CD4-positive, alpha-beta T cell treated with Interleukin-4 for 1 hour (primary cell): ENCODE measurements at places on chromosomes 11 and 22.
A peak's percentile ranks its signal among the peaks of the same experiment; 100 is the strongest.

GRCh38 chr11:68958211-68958610 lies 22.6 kb downstream of the MRGPRD start:
- no peak for DNase-seq

GRCh38 chr22:49062155-49062801 lies 765.4 kb downstream of the BRD1 start:
- no peak for DNase-seq

DNA sequence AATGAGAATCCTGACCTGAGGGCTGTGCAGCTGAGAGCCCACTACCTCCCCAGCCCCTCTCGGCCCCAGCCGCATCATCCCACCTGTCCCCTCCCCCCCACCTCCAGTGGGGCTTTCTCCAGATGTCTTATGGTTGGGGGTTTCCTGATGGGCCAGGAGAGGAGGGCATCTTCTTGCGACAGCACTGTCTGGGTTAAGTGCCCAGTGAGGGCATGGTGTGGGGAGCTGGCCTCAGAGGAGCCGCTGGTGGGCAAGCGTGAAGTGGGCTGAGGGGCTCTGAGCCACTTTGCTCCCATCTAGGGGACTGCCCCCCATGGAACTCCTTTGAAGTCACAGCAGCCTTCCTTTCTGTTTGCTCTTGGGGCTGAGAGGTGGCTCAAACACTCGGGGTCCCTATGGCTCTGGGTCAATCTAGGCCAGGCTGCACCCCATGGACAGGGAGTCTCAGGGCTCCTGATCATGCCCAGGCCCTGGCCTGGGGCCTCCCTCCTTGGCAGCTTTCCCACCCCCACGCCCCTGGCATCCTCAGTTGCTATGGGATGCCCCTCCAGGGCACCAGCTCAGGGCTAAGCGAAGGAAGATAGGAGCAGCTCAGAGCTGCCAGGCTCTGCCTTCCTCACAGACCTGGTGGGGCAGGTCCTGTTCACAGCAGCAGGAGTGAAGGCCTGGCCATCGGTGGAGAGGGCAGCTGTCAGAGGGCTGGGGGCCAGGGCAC lies 11.0 kb upstream of the MIEF1 start:
- DNase-seq, result no peak

DNA sequence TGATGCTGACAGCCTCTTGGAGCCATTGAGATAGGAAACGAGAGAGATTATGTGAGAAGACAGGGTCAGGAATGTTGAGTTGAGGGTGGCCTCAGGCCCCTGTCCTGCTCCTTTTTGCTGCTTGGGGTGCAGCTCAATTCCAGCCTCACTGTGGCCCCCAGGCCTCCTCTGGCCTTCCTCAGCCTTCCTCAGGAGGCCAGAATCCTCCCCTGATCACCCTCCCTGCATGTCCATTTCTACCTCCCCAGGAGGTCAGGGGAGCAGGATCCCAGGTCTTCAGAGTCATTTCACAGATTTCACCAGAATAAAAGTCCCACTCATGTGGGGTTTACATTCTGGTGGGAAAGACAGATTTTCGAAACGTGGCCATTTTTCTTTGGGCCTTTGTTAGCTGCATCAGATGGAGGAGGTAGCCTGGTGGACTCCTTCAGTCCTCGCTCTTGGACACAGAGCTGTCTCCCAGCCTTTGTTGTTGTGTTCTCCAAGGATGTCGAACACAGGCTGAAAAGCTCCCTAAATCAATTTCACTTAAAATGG lies 2.2 kb upstream of the KCNQ1OT1 start:
- DNase-seq, result no peak

DNA sequence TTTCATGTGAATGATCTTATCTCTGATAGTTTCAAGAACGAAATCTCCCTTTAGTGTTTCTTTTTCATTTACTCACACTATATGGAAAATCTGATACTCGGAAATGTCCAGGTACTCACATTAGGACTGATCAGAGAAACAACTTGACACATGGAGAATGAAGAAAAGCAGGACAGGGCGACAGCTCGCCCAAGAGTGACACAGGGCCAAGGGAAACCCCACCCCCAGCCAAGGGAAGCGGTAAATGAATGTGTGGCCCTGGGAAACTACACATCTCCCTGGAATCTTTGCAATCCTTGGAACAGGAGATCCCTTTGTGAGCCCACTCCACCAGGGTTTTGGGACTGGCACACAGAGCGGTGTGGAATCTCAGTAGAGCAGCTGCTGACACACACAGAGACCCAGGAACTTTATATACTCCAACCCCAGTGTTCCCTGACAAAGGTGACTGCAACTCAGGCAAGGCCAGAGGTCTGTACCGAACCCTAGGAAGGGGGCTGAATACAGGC lies 303.7 kb upstream of the ARHGAP42 start:
- no peak for DNase-seq

- no peak for DNase-seq
Measured at GRCh38 chr11:125163431-125164063, 1.0 kb upstream of the PKNOX2 start.

DNA sequence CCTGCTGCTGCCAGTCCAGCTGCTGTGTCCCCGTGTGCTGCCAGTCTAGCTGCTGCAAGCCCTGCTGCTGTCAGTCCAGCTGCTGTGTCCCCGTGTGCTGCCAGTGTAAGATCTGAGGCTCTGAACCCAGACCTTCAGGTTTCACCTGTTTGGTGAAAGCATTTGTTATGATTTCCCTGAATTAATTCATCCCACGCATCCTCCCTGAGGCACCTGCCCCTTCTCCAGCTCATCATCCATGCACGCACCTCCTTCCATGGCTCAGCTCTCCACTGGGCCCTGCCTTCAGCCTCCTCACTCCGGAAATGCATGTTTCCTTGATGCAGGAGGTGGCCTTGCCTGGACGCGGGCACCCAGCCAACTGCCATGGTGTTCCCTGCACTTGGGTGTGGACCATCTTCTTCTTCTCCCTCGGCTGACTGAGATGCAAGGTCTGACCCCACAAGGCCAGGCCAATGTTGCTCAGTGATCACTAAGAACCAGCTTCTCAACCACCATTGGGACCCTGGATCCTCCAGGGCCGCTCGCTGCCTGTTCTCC lies 788 bp downstream of the KRTAP5-10 start:
- DNase-seq, result no peak

GRCh38 chr11:2663915-2664314 lies 35.9 kb downstream of the KCNQ1OT1 start:
- DNase-seq, result no peak

GRCh38 chr11:115896084-115896483 lies 391.9 kb upstream of the CADM1 start:
- DNase-seq, result no peak

DNA sequence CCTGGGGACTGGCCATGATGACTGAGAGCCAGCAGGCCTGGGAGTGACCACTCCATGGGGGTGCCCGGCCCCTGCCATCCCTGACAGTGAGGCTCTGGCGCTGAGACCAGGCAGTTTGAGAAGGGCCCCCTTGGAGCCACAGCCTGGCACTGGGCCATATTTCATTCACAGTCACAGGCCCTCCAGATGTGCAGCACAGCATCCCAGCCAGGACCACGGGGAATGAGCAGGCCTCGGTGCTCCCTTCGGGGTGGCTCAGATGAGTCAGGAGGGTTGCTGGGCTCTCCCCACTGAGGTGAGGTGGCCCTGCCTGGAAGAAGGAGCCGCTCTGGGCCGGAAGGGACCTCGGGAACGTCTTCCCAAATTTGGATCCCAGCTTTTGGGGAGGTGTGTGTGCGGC lies 53.0 kb downstream of the GRAMD4 start:
- no peak for DNase-seq

DNA sequence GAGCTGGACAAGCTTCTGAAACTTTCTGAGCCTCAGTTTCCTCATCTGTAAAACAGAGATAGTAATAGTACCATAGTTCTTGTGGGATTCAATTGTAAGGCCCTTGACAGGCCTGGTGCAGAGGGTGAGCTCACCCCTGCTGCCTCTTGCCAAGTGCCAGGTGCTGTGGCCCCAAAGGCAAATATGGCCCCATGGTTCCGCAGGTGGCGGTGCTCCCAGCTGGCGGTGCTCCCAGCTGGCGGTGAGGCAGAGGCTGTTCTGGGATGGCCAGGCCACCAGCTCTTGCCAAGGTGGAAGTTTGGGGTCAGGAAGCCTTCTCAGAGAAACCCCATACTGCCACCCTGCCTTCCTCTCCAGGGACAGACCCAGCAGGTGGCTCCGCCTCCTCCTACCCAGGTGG lies 8.8 kb downstream of the NPTXR start:
- no peak for DNase-seq

DNA sequence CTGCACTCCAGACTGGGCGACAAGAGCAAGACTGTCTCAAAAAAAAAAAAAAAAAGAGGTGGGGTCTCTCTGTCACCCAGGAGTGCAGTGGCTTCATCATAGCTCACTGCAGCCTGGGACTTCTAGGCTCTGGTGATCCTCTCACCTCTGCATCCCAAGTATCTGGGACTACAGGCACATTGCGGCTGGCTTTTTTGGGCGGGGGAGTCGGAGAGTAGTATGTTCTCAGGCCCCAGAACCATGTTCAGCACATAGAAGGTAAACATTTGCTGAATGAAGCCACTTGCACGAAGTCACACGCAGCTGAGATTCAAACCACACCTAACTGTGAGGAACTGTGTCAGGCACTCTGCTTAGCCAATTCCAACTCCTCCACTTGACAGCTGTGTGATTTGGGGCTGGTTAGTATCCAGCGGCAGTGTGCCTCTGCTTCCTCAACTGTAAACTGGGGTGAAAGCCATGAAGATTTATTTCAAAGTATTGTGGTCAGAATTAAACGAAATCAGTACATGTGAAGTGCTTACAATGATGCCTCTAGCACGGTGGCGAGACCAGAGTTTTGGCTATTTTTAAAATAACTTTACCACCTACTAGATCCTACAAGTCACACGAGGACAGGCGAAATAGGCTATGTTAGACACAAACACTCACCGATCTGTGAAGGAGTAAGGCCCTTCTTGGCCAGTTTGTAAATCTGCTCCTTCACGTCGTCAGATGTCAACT lies 789 bp downstream of the RPS13 start:
- peak; percentile 13 for DNase-seq
